Cardiac fibroblast (primary cell): ENCODE measurements at places on chromosomes 2 and 18.

GRCh38 chr2:173972636-173973035, 7.5 kb upstream of the SP3 start:
- no peak for DNase-seq

GRCh38 chr2:28035816-28036215, 145.3 kb downstream of the BABAM2 start:
- DNase-seq = no peak

DNA sequence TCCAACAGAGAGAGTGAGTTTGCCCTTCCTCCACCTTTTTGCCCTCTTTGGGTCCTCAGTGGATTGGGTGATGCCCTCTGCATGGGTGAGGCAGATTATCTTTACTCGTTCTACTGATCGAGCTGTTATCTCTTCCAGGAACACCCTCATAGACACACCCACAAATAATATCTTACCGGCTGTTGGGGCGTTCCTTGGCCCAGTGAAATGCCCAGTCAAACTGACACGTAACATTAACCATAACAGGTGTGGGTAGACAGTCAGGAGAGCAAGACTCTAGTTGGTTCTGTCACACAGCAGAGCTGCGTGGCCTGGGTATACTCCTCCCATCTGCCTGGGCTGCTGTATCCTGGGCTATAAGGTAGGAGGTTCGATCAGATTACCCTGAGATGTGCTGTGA, 144.1 kb downstream of the AGAP1 start:
- DNase-seq = no peak

- DNase-seq = no peak
Observed at GRCh38 chr2:85873679-85874078, 15.1 kb downstream of the ST3GAL5 start.

GRCh38 chr2:54416166-54416813, 39.8 kb upstream of the SPTBN1 start:
- peak; percentile 59 for DNase-seq

DNA sequence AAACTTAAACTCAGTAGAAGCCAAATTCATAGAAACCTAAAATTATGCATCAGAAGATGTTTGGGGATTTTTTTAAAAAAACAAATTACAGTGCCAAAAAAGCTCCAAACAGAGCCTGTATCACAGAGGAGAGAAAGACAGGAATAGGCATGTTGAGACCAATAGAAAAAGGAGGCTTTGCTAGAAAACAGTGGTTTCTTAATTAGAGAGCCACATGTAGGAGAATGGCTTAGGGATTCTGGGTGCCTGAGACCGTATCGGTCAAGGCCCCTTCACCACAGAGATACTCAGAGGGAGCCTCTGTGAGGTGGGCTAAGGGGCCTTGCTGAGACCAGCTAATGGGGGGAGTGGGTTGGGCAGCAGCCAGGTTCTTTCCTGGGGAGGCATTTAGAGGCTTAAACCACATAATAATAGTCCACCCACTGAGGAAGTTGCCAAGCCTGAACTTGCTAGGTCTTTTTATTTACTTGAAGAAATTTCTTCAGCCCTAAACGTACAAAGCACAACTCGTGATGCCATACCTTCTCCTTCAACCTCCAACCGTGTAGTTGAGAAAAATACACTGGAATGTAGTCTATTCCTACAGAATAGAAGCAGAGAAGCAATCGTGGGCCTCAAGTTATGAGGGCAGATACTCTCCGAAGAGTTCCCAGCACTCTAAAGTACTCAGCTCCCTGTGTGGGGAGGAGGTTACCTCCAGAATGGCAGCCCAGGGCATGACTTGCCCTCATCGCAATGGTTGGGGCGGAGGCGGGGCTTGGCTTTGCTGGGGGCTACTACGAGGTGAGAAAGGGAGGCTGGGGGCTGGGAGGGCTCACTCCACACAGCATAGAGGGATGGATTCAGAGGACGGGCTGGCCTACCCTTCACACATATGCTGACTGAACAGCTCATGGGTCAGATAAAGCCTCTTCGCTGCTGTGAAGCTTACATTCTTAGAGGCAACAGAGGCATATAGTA, 237.9 kb downstream of the TPGS2 start:
- DNase-seq = no peak

DNA sequence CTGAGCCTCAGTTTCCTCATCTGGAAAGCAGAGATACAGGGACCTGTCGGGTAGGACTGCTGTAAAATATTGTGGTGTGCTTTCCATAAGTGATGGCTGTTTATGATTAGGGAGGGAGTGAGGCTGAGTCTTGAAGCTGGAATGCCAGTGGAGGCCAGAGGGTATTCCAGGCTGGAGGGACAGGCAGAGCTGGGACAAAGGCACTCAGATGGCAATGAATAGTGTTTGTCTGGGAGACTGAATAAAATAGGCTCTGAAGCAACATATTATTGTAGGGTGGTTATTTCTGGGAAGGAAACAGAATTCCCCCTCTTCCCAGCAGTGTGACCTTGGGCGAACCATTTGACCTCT, 120.7 kb downstream of the INHBB start:
- DNase-seq = no peak

- no peak for DNase-seq
Observed at GRCh38 chr2:229520691-229521096, 193.7 kb downstream of the DNER start.

DNA sequence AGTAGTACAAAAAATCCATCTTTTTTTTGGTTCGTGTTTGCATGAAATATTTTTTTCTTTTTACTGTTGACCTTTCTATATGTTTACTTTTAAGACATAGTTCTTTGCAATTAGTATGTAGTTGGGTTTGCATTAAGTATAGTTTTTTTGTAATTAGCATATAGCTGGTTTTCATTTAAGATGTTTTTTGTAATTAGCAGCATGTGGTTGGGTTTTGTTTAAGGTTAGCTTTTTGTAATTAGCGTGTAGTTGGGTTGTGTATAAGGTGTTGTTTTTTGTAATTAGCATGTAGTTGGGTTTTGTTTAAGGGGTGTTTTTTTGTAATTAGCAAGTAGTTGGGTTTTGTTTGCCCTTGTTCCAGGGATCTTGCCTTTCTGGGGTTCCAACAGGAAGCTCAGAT, 193.1 kb downstream of the LPIN1 start:
- DNase-seq = no peak

DNA sequence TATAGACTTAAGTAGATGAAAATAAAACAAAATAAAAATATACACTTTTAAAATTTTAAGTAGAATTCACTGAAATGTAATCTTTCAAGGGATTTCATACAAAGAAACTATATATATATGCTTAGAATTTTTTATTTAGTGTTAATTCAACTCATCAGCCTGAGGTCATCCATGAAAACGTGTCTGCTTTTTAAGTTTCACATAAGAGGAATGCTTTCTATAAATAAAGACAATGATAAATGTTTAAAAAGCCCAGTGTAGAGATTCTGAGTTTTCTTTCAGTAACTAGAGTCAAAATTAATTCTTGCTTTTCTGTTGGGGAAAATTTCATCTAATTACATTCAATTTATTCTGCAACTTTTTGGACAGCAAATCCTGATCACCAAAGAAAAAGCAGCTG, 213.3 kb downstream of the MBD5 start:
- no peak for DNase-seq

DNA sequence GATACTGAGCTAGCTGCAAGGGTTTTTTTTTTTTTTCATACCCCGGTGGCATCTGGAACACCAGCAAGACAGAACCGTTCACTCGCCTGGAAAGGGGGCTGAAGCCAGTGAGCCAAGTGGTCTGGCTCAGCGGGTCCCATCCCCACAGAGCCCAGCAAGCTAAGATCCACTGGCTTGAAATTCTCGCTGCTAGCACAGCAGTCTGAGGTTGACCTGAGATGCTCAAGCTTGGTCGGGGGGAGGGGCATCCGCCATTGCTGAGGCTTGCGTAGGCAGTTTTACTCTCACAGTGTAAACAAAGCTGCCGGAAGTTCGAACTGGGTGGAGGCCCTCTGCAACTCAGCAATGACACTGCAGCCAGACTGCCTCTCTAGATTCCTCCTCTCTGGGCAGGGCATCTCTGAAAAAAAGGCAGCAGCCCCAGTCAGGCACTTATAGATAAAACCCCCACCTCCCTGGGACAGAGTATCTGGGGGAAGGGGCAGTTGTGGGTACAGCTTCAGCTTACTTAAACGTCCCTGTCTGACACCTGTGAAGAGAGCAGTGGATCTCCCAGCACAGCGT, 5.1 kb upstream of the MIB1 start:
- DNase-seq = peak; percentile 68

GRCh38 chr2:195595825-195596224, 61.2 kb upstream of the SLC39A10 start:
- DNase-seq = no peak
